ENCODE measurements at places on chromosomes 12 and 14.

GRCh38 chr12:120710031-120710804 lies at the start of gene UNC119B:
UNC119B (plus strand) TSS chr12:120710458; CDS start chr12:120710475, 17 bp downstream.
- DNase-seq = peak; percentile 73

DNA sequence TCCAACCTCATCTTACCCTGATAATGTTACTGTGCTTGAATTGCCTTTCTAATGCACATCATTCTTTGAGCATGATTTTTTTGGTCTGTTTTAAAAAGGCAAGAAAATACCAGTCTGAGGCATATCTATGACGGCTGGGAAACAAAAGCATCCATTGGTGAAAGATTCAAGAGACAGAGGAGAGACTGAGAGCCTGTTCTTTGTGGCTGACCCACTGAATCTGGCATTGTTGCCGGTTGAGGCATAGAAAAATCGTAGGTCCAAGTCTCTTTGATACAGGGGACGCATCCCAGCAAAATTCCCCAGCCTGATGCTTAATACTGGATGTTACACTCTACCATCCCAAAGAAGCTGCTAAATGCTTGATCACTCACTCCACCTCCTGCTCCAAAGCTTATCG lies 2.9 kb upstream of the KLHL42 start:
- DNase-seq = no peak

- DNase-seq = no peak
Measured at GRCh38 chr12:93080994-93081809, 152.1 kb upstream of the EEA1 start.

- DNase-seq = no peak
Measured at GRCh38 chr12:127489061-127489460, 777.9 kb upstream of the TMEM132C start.

DNA sequence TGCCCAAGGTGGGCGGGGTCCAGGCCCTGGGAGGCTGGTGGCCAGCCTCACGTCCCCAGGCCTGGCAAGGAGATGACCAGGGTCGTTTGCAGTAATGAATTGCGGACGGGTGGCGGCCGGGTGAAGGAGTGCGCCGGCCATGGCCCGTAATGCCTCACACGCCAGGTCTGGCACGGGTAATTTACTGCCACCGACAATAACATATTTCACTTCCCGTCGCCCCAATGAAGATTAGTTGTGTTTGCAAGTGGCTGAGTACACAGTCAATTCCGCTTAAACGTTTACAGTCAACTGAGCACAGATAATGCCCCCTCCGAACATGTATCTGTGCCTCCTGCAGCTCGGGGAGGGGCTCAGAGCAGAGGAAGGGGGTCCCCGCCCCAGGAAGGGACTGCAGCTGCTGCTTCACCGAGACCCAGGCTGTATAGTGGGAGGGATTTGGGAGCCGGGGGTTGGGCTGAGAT lies 48.3 kb downstream of the MVK start:
- DNase-seq = no peak

DNA sequence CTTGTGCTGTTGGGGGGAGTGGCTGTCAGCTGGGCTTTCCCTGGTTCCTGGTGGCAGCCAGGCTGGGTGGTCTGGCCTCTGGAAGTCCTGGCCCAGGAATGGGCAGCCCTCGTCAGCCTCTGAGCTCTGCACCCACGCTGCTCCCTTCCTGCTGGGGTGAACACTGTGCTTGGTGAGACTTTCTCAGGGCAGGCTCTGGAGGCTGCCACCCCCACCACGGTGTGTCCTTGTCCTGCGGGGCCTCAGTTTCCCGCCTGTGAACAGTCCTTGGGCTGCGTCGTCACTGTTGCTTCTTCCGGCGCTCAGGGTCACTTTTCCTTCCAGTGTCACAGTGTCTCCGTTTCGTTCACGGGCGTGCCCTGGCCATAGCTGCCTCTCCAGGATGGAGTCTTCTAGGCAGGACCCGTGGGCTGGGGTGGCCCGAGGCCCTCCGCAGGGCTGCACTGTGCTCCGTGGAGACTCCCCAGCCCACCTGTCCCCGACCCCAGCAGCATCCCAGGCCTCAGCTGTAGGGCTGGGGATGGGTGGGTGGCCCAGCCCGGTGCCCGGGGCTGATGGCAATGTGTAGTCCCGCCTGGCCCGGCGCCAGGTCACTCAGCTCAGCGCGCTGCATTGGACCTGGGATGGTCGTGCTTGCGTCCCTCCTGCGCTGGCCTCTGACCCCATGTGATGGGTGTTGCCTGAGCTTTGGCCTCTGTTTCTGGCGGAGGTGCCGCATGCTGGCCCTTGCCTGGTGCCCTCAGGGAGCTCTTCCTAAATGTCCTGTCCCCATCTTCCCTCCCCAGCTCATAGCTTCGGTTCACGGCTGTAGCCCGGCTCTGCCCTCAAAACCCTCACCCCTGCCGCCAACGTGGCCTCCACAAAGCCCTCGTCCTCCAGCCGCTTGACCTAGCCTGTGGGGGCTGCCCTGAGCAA lies 6.8 kb downstream of the KIF26A start:
- DNase-seq = no peak

- DNase-seq = no peak
Measured at GRCh38 chr12:104049278-104049902, 597 bp downstream of the GLT8D2 start.

- DNase-seq = no peak
Measured at GRCh38 chr14:76698191-76698590, 63.1 kb upstream of the VASH1 start.

DNA sequence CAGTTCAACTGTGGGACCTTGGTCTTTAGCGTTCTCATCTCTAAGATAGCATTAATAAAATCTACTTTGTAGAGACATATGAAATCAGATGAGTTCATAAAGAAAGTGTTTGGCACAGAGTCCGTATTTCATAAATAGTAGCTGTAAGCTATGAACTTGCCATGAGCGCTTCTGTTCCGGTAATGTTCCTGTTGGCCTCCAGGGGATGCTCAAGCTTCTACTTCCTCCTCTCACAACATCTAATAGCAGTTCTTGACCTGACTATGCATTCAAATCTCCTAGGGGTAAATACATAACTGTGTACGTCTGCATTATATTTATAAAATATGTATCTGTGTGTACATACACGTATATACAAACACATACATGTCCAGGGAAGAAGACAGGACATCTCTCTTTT lies 288.2 kb upstream of the TMPO start:
- DNase-seq = no peak

GRCh38 chr14:96370528-96370927 lies 7.2 kb downstream of the GSKIP start:
- no peak for DNase-seq

DNA sequence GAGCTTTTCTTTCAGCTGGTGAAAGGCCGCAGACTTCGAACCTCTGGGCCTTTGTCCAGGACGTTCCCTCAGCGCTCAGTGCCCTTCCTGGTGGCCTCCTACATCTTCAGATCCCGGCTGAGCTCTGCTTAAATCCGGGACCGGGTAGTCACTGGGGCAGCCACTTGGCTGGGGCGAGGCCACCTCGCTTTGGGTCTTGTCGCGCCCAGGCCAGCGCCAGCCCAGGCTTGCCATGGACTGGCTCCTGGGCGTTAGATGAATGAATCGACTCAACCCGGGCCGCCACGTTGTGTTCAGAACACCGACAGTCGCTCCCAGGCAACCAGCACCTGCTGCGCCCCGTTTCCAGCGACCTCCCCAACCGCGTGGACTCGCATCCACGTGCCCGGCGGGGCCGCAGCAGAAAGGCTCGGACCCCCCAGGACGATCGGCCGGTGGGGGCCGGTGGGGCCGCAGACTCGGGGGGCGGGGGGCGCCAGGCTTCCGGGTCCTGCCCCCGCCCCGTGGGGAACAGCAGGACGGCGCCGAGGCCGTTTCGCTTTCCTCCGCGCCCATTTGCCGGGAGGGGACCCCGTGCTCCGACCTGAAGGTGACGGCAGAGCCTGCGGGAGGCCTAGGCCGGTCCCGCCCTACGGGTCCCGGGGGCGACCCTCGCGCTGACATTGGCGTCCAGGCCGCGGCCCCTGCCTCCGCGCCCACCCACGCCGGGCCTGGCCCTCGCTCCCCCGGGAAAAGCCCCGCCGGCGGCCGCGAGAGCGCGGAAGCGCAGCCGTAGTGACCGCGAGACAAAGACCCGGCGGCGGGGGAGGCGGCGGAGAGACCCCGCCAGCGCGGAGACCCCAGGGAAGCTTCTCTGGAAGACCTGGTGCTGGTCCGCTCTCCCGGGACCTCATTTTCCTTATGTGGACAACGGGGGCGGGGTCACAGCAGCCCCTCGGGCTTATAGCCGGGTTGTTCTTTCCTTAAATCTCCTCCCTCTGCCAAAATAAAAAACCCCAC lies 37.3 kb upstream of the RCOR1 start:
- peak; percentile 44 for DNase-seq

GRCh38 chr14:75428230-75429104 lies 645 bp downstream of the JDP2 start:
- DNase-seq = no peak

DNA sequence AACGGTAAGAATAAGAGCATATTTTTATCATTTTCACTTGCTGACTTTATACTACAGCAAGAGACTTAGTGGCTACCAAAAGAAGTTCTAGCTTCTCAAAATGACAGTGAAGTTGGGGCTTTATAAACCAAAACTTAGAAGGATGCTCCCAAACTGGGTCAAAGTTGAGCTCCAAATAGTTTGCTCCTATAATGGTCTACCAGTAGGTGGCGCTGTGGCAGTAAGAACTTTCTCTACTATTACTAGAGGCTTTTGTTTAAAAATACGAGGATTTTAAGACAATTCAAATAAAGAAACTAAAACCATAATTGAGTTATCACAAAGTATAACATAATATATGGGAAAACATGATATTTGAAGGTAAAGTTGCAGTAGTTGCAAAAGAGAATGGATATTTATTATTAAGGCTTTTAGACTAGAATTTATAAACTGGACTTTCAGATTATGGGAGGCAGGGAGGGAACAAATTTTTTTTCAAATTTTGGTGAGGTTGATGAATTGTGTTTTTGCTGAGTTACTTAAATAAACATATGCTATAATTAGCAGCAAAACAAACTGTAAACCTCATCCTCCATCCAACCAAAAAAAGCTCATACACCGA lies 75.0 kb downstream of the TGFB3 start:
- DNase-seq = peak; percentile 66

DNA sequence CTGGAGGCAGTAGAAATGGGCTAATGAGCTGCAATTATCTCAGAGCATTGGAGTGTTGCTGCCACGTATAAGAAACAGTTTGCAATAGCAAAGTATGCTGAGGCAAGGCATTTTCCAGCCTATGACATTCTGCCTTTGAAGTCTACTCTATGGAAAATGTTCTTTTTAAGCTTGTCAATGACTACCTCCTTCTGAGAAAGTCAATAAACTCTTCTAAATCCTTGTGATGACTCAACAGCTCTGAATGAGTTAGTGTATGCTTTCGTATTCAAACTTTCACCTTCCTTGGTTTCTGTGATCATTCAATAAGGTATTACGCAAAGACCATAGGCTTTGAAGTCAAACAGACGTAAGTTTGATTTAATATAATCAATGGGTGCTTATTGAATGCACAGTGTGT lies 111.2 kb downstream of the CAPZA3 start:
- DNase-seq = no peak

- no peak for DNase-seq
Measured at GRCh38 chr12:122932207-122932606, 34.1 kb downstream of the ABCB9 start.

GRCh38 chr14:91244501-91244901 lies at the start of gene GPR68:
GPR68 (minus strand) TSS chr14:91244704; CDS start chr14:91235050, 9,654 bp downstream.
- no peak for DNase-seq

- DNase-seq = no peak
Measured at GRCh38 chr12:56928262-56928661, 5.9 kb downstream of the SDR9C7 start.

DNA sequence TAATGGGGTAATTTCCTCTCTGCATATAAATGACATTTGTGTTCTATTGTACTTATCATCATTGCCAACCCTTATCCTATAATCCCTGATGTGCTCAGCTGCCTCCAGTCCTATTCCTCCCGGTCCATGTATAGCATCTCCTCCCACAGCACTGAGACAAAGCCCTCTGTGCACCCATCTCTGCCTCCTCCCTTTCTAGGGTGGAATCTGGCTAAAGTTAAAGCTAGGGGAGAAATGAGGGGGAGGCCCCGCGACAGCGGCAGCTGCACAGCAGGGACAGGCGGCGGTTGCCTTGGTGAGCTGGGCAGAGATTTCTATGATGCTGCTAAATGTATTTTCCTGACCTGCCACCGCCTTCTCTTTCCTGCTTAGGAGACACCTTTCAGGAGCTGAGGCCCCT lies 12.8 kb upstream of the ZDHHC22 start:
- DNase-seq = no peak

- DNase-seq = no peak
Measured at GRCh38 chr14:75824318-75824717, 157.5 kb downstream of the TGFB3 start.

DNA sequence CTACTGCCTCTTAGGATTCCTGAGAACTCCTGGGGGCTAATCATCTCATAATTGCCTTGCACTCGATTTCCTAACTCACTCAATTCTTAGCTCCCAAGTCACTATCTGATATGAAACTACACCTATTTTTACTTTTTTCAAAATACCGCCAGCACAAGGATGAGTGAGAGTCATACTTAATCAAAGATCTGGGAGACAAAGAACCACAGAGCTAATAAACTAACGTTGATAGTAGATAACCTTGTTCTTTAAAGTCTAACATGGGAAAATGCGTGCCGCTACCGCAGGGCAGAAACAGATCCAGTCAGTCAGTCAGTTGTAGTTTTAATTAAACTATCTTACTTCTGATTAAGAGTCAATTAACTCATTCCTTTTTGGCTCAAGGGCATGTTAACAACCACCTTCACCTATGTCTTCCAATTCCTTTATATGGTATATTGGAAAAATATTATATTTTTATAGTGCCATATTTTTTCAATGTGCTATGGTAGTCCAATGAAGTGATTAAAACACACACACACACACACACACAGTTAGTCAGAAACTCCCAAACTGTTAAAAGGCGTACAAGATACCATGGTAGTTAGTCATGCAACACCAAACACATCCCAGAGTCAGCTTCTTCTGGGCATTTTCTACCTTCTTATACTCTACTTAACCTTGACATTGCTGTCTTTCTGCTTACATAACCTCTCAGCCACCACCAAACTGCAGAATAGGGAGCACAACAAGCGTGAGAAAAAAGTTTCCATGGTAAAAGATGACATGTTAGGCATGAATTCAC lies 114.0 kb downstream of the KLHL28 start:
- DNase-seq = no peak

DNA sequence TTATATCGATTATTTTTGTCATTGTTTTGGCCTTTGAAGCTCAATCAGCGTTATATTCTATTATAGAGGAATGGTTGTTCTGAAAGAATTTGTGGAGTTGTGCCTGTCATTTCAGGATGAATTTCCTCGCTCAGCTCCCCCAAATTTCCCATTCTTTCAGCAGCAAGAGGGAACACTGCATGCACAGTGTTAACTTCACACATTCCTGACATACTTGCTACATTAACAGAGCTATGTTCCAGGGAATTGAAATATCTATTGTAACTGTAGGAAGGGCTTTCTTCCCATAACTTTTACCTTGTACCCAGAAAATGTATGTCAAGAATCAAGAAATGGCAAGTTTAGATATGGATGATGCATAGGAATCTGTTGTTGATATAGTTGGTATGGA lies 379.0 kb downstream of the LRIG3 start:
- no peak for DNase-seq

GRCh38 chr14:98208211-98208611 lies 1063.8 kb downstream of the BCL11B start:
- no peak for DNase-seq

GRCh38 chr12:93827669-93828068 lies 150.5 kb downstream of the CRADD start:
- no peak for DNase-seq
